Choroid plexus epithelial cell (primary cell): ENCODE measurements at places on chromosomes 13 and 19.

- DNase-seq: no peak
These were observed 29.3 kb downstream of the GPR42 start for GRCh38 chr19:35399948-35400772.

DNA sequence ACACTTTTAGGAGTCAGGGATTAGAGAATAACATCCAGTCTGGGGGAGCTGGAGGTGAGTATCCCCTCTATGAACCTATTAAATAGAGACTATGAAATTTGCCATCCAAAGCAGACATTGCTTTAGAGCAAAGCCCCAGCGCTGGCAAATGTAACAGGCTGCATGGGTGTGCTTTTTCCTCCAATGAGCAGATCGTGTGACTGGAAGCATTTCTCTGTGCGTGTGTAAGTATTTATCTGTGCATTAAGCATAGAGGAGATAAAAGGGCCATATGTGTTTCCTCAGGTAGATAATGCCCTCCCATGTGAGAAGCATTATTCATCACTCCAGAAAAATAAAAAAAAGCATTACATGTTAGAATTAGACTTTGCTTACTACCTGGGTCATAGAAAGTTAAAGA, 924 bp downstream of the TNFSF13B start:
- no peak for DNase-seq

GRCh38 chr19:35248310-35249145, at the start of gene LSR:
Gene LSR, plus strand, starts transcription at chr19:35249002. Its CDS starts 21 bp downstream, at chr19:35249023.
- DNase-seq: no peak

GRCh38 chr13:64410276-64411053, 2819.7 kb downstream of the PCDH9 start:
- no peak for DNase-seq

GRCh38 chr13:113273851-113274590, 23.0 kb upstream of the LAMP1 start:
- peak; percentile 86 for DNase-seq

DNA sequence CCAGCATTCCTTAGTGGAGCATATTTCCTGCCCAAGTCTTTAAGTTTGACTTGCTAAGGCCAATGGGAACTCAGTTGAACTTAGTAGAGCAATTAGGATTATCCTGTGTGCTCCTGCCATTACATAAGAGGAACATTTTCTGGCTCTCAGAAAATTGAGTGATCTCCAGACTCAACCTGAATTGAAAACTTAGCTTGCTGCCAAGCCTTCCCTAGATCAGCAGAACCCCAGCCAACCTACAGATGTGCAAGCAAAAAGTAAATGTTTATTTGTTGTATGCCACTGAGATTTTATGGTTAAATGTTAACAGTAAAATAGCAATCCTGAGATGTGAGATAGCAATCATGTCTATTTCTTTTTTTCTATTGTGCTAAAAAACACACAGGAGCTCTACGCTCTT, 350.9 kb downstream of the OLFM4 start:
- no peak for DNase-seq

- peak; percentile 45 for DNase-seq
These were observed 22.9 kb upstream of the POMP start for GRCh38 chr13:28636069-28636468.

GRCh38 chr13:79225487-79226232, 180.4 kb downstream of the RBM26 start:
- DNase-seq: no peak

DNA sequence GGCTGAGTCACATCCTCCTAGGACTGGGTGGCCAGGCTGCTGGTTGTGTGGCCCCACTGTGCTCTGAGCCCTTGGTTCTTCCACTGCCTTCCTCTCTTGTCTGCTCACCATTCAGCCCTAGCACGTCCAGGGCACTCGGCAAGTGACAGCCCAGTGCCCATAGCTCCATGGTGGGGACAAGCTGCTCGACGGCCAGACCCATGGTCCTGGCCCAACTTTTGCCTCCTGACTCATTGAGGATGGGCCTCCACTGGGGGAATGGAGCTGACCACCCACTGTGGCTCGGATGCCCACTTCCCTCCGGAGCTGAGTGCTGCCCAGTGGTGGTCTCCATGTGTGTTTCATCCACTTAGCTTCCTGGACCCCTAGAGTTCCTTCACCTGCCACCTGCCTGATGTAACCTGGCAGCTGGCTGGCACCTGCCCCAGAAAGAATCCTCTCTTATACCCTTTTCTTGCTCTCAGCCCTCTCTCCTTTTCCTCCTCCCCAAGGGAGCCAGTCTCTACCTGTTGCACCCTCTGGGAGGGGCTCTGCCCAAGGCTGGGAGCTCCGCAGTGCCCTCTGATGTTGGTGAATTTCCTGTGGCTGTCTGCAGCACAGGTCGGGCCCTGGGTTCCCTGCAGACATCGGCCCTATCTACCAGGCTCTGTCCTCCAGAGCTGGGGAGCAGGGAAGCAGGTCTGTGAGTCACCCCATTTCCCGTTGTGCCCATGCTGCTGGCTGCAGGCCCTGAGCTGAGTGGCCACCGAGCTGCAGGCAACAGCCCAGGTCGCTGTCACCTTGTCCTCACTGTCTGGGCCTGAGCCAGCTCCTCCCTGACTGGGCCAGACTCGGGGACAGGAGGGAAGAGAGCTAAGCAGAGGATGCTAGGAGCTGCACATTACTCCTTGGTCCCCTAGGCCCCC, 7.4 kb downstream of the CHST8 start:
- DNase-seq: no peak

DNA sequence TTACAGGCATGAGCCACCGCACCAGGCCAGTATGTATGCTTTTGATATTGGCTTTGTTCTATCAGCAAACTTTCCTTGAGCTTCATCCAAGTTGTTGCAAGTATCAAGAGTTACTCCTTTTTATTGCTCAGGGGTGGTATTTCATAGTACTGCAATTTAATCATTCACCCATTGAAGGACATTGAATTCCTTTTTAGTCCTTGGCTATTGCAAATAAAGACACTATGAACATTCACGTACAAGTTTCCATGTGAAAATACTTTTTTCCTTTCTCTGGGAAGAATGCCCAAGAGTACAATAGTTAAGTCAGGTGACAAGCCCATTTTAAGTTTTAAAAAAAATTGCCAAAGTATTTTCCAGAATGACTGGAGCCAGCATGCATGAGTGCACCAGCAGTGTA, 20.4 kb downstream of the CEACAM3 start:
- DNase-seq: no peak

GRCh38 chr13:101916775-101917474, 464.4 kb downstream of the ITGBL1 start:
- DNase-seq: no peak

- no peak for DNase-seq
These were observed 39.1 kb downstream of the EFNB2 start for GRCh38 chr13:106496072-106496997.

DNA sequence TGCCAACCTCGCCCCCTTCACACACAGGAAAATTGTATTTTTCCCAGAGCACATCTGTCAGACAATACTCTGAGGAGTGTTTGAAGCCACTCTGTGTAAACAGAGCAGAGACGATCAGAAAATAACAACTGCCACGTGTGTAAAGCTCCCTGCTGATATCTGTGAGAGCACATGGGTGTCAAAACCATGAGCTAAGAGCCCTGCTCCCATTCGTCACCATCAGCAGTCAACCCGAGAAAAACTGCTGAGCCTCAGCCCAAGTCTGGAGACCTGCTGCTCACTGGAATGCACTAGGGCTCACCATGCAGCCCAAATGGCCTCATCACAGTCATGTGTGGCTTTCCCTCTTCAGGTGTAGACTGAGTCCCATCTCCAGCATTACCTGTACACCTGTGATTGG, 304.1 kb downstream of the FGF14 start:
- DNase-seq: no peak

- DNase-seq: no peak
These were observed 171.3 kb downstream of the DACH1 start for GRCh38 chr13:71695662-71696061.

- peak; percentile 74 for DNase-seq
These were observed 1.1 kb downstream of the PPP1R12C start for GRCh38 chr19:55116232-55116858.

GRCh38 chr19:58562122-58563033, 4.0 kb upstream of the UBE2M start:
- DNase-seq: peak; percentile 40

- DNase-seq: peak; percentile 35
These were observed 9.3 kb upstream of the HIF3A start for GRCh38 chr19:46287585-46287984.

DNA sequence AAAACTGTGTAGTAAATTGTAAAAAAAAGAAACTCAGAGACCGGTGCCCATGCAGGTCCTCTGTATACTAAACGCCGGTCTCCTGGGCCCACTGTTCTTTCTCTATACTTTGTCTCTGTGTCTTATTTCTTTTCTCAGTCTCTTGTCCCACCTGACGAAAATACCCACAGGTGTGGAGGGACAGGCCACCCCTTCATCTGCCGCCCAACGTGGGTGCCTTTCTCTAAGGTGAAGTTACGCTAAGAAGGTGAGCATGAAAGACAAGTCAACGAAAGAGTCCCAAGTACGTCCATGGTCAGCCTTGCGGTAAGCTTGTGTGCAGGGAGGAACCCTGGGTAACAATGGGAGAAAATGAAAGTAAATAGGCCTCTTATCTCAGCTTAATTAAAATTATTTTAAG, 48.0 kb upstream of the WASF3 start:
- DNase-seq: no peak

- no peak for DNase-seq
These were observed 12.6 kb upstream of the URAD start for GRCh38 chr13:28001049-28001448.

DNA sequence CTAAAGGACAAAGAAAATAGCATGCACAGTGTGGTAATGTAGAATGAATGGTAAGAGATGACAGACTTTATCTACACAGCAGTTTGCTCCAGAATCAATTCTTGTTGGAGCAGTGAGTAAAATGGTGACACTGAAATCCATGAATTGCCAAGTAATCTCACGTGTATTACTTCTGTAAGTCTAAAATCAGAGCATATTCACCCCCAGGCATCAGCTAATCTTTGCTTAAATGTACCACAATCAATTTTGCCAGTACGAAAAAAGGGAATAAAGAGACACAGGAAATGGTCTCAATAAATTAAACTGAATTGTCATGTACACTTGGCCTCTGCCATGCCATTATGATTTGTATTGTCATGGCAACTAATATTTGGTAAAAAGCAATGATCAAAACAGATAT, 294.2 kb downstream of the PCDH17 start:
- DNase-seq: no peak

- peak; percentile 2 for DNase-seq
These were observed 57.9 kb upstream of the VSTM2B start for GRCh38 chr19:29467824-29468401.

DNA sequence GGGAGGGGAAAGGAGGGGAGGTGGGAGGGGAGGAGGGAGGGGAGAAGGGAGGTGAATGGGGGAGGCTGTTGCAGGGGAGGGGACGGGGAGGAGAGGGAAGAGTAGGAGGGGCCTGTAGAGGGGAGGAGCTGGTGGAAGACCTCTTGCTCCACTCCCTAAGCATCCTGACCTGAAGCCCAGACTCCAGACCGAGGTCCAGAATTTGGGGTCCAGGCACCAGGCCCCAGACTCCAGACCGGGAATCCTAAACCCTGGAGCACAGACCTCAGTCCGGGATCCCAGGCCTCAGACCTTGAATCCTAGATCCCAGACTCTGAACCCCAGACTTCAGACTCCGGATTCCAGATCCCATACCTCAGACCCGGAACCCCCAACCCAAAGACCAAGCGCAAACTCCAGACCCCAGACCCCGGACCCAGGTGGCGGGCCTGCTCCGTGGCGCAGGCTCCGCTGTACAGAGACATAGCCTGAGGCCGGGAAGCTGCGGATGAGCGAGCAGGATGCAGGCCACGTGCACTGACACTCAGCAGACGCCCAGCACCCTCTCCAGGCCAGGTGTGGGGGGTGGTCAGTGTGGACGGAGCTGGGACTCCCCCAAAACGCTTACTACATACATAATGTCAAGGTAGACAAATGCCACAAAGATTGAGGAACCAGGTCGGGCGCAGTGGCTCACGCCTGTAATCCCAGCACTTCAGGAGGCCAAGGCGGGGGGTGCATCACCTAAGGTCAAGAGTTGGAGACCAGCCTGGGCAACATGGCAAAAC, 710 bp upstream of the BTBD2 start:
- DNase-seq: peak; percentile 90

DNA sequence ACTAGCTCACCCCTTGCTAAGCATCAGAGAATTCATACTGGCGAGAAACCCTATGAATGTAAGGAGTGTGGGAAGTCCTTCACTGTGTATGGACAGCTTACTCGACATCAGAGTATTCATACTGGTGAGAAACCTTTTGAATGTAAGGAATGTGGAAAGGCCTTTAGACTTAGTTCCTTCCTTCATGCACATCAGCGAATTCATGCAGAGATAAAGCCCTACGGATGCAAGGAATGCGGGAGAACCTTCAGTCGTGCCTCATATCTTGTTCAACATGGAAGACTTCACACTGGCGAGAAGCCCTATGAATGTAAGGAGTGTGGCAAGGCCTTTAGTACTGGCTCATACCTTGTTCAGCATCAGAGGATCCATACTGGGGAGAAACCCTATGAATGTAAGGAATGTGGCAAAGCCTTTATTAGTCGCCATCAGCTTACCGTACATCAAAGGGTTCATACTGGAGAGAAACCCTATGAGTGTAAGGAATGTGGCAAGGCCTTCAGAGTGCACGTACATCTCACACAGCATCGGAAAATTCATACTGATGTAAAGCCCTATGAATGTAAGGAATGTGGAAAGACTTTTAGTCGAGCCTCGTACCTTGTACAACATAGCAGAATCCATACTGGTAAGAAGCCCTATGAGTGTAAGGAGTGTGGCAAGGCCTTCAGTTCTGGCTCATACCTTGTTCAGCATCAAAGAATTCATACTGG, 17.3 kb downstream of the ZNF30 start:
- no peak for DNase-seq

DNA sequence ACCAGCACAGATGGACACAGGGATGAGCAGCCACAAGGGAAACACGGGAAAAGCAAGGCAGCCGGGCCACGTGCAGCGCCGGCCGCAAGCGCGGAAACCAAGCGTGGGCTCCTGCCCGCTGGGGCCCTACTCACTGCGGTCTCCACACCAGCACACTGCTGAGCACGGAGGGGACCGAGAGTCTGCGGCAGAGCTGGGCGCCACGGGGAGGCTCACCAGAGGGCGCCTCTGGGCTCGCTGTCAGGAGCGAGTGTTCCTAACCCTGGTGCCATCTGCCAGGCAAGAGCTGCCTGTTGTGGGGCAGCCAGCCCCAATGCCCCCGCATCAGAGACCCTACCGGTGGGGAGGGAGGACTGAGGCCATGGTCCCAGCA, 26.5 kb downstream of the MPND start:
- peak; percentile 32 for DNase-seq

DNA sequence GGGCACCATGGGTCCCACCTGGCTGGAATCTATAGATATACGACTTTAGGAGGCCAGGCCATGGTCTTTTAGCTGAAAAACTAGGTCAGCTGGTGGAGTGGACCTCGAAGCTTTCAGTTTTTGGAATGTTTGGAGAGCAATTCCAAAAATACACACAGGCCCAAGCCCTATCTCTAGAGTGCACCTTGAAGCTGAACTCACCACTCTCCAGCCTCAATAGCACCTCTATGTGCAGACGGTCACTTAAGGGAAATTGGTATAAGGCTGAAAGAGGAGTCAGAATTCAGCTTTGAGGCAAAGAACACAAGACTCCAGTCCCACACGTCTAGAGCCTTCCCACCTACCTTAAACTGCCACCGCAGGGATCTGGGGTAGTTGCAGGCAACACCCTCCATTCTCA, 56.4 kb upstream of the KATNAL1 start:
- no peak for DNase-seq
